ENCODE measurements at places on chromosomes 7 and 10.
A peak's percentile ranks its signal among the peaks of the same experiment; 100 is the strongest.

GRCh38 chr7:101519324-101520023 lies 109.6 kb downstream of the MYL10 start:
- DNase-seq: no peak

- DNase-seq: no peak
Observed at GRCh38 chr7:34361663-34362250, 296.3 kb upstream of the NPSR1 start.

DNA sequence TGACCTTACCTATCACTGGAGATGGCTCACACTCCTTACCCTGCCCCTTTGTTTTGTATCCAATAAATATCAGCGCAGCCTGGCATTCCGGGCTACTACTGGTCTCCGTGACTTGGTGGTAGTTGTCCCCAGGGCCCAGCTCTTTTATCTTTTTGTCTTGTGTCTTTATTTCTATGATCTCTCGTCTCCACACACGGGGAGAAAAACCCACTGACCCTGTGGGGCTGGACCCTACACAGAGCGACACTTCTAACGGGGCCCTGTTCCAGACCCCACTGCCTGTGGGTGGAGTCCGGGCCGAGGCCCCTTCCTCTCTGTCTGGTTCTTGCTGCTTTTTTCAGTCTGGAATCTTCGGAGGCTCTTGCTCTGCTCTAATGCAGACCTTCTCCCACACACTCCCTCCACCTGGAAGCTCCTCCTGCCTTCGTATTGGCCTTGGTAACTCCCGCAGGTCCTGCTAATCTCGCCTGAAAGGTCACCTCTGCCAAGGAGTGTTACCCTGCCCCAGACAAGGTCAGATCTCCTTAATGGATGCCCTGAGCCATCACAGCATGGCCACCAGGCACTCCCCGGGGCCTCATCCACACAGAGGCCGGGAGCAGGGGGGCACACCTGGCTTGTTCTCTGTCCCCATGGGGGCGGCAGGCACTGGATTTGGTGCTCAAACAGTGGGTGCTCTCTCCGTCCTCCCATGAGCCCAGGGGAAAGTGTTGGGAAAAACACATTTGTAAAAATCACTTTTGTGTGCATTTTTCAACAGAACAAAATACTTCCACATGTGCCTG lies 531.7 kb downstream of the PTPRN2 start:
- no peak for DNase-seq

GRCh38 chr7:40765639-40766038 lies 630.8 kb downstream of the SUGCT start:
- no peak for DNase-seq

- no peak for DNase-seq
Observed at GRCh38 chr7:82049891-82050533, 280.2 kb upstream of the HGF start.

DNA sequence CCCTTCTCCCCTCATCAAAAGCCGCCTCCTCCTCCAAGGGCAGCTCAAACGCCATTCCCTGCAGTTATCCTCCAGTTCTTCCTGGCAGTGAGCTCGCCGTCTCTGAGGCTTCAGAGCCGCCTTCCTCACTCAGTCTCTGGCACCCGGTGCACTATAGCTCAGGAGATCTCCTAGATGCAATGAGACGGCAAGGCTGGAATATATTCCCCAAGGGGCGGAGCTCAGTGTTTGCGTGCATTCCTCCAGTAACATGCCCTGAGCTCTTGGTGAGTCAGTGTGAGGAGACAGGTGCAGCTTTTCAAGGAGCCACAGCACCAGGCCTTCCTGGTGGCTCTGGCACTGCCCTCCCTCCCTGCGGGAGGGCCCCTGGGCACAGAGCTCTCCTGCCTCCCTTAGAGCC lies 512.6 kb upstream of the FOXK1 start:
- DNase-seq: no peak

DNA sequence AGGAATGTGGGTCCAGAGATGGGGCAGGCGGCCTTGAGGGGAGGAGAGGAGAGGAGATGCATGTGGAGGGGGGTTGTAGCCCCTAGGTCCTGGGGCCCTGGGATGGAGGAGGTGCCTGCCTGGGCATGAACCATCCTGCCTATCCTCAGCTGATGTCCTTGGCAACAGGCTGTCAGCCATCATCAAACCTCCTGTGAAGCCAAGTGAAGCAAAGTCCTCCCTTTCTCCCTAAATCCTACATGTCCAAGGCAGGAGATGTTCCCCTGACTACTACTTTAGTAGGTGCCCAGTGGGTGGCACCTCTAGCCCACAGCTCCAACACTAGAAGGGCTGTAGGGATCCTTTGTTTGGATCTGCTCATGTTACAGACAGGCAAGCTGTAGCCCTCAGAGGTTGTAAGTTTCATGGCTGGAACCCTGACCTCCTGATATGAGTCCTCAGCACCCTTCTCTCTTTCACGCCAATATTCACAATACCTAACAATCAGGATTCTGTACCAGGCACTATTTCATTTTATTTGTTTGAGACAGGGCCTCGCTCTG lies 66.6 kb upstream of the SYPL1 start:
- DNase-seq: no peak

DNA sequence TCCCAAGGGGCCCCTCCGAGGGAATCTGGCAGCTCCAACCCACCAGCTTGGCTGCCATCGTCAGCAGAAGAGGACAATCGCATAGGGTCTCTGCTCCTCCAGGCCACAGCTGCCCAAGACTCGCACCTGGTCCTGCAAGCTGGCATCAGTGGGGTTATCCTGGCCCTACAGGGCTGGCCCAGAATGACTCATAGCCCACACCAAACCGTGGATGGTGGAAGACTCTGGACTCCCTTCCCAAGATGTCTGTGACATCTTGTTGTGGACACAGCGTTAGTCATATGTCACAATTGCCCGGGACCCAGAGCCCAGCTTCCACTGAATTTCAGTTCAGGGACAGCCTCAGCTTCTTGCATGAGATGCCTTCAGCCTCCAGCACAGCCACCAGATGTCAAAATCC lies 91.5 kb upstream of the CUX1 start:
- no peak for DNase-seq

- no peak for DNase-seq
Observed at GRCh38 chr7:100856871-100857282, 4.4 kb downstream of the SLC12A9 start.

DNA sequence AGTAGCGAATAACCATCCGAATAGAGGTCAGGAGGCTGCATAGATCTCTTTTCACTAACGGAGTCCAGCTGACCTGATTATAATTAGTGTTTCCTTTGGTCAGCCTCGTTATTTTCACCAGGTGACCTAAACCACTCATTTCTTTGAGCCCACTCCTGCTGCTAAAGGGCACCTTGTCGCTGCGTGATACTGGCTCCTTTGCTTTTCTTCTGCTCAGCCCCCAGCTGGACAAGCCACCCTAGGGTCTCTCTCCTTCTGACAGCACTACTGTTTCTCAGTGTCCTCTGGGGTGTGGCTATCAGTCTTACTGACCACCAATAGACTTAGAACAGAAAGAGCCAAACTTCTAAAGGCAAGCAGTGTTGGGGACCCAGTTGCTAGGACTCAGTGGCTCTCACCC lies 2.7 kb upstream of the IGFBP3 start:
- DNase-seq: no peak

- DNase-seq: no peak
Observed at GRCh38 chr10:4058514-4059029, 273.6 kb upstream of the KLF6 start.

GRCh38 chr7:35467456-35467978 lies 213.6 kb upstream of the TBX20 start:
- no peak for DNase-seq

- DNase-seq: no peak
Observed at GRCh38 chr7:17406738-17407137, 108.3 kb downstream of the AHR start.

DNA sequence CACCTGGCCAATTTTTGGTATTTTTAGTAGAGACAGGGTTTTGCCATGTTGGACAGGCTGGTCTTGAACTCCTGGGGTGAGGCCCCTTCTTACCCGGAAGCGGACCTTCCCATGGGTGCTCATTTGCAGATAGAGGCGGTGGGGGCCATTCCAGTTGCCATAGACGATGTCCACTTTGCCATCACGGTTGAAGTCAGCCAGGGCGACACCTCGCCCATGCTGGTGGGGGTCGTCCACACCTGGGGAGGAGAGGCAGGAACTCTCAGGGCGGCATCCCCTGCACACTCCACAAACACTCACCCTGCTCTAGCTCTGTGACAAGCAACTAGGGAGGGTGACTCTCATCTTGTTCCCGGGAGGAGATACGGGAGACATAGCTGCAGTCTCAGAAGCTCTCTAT lies 54.9 kb downstream of the GOLGA7B start:
- DNase-seq: no peak

DNA sequence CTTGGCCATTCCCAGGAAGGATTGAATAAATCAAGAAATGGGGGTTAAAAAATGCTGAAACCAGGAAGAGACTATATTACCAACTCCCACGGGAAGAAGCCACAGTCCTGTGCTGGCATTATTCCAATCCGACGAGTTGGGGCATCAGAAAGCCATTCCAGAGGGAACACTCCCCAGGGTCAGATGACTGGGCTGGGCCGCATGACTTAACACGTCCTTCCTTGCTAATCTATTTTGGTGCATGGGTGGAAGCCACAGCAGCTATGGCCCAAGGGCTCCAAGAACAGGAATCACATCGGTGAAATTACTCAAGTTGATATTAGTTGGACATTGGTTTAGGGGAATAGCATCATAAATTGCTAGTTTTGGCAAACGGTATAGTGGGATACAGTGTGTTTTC lies 592.9 kb upstream of the NRP1 start:
- DNase-seq: no peak

DNA sequence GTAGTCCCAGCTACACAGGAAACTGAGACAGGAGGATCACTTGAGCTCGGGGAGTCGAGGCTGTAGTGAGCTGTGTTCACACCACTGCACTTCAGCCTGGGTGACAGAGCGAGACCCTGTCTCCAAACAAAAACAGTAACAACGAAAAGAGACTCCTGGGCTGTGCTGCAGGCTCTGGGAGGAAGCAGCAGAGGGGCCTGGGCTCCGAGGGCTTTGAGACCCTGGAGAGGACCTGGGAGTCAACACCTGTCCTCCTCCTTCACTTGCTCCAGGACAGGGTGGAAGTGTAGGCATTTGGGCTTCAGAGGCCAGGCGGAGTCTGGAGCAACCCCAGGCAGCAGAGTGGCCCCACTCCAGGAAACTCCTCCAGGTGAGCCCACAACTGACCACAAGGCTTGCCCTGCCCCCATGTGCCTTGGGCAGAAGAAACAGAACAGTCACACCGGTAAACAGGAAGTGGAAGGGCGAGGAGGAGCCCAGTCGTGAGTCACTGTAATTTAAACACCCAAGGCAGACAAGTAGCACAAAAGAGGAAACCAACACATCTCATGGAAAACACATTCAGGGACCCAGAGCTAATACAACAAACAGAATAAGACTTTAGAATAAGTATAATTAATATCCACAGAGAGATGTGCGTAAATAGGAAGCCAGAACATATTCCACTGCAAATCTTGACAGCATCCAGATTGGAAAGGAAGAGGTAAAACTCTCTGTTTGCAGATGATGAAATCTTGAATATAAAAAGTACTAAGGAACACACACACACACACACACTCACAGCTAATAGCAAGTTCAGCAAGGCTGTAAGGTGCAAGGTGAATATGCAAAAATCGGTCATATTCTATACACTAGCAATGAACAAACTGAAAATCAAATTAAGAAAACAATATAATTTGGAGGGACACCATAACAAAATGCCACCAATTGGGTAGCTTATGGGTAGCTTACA lies 20.5 kb upstream of the RASGEF1A start:
- DNase-seq: peak; percentile 27

GRCh38 chr7:2504128-2504888 lies 15.3 kb upstream of the LFNG start:
- DNase-seq: no peak

DNA sequence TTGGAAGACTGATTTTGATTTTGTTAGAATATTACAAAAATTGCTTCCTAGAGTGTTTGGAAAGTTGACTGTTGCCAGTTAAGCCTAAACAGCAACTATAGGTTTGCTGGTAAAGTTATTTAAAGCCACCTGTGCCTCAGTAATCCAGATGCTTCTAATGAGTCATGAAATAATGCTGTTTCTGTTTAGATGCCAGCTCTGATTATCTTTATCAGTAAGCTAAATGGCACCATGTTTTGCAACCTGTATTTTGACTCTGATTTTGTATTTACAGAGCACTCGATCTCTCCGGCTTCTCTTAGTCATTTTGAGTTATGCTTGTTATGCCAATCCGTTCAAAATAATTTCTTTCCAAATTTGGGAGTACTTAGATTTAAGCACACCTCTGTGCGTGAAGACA lies 366.1 kb downstream of the EXOC4 start:
- no peak for DNase-seq

- DNase-seq: no peak
Observed at GRCh38 chr10:86348321-86349210, 18.0 kb downstream of the GRID1 start.

- no peak for DNase-seq
Observed at GRCh38 chr10:48490946-48491345, 113.9 kb downstream of the ARHGAP22 start.

GRCh38 chr7:133048589-133048988 lies 33.3 kb downstream of the CHCHD3 start:
- DNase-seq: no peak

DNA sequence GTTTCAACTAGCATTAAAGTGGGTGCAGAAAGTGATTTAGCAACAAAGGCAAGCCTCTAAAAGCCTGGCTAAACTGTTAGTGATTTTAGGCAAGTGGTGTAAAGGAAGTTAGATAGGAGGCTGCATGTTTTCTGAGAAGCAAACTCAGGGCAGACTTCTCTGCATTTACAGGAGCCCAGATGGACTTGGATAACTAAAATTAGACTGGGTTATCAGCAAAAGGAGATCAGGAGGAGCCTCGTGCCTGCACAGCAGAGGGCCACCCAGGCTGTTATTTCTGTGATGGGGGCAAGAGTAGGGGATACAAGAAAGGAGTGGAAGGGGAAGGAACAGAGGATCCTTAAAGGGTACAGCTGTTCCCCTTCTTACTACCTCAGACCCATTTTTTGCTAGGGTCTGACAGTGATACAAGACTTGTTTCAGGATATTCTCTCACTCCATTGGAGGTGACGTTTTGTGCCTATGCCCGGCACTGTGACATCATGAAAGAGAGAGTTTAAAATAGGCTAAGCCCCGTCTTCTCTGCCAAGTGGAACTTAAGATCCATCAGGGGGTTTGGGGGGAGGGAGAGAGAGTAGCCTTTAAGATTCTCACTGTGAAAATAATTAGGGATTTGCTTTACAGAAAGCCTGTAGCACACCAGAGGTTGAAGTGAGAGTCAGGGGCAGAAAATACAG lies 49.6 kb upstream of the PDCD4 start:
- no peak for DNase-seq

GRCh38 chr7:27172823-27173510 lies 1.2 kb downstream of the HOXA10 start:
- no peak for DNase-seq

- DNase-seq: no peak
Observed at GRCh38 chr10:44206127-44206818, 178.6 kb downstream of the CXCL12 start.

GRCh38 chr7:129975309-129975708 lies 22.5 kb upstream of the UBE2H start:
- DNase-seq: no peak

- no peak for DNase-seq
Observed at GRCh38 chr10:132500781-132501415, 36.7 kb upstream of the INPP5A start.

Data from T-helper 9 cell (primary cell).